Activated CD4-positive, alpha-beta T cell treated with anti-CD3 and anti-CD28 coated beads, Interleukin-2, amount 10 ng/mL, durations not matched to agents 24 days and 14 days (primary cell): ENCODE measurements at places on chromosomes 5 and 9.
A peak's percentile ranks its signal among the peaks of the same experiment; 100 is the strongest.

- peak; percentile 74 for DNase-seq
These were observed 1.2 kb downstream of the RNF14 start for GRCh38 chr5:141969783-141970771.

- no peak for DNase-seq
These were observed 19.6 kb downstream of the CRB2 start for GRCh38 chr9:123375469-123376132.

DNA sequence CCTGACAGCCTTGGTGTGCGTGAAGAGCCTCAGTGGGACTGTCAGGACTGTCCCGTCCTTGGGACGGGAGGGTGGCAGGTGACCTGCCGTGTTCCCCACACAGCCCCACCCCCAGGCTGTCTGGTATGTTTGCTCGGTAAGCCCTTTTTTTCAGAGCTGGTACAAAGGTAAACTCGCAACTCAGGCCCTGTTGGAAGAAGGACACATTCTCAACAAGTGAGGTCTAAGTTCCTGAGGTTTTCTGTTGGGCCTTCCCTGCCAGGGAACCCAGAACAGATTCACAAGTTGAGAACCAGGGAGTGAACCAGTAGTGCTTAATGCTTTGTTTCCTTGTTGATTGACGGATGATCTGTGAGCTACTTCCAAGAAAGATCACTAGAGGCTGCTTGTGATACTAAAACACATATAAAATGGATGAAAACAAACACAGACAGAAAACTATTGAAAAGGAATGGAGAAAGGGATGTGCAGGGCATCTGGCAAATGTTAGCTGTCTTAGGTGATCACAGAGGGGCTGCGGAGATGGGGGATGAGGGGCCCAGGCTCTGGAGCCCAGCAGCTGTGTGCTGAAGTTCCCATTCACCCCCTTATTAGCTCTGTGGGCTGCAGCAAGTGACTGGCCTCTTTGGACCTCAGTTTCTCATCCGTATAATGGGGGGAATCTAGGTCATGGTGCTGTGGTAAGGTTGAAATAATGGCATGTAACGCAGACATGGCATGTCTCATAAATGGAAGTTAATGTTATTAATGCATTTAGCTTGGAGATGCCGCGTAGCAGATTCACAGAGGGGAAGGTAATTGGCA is 2.7 kb downstream of the NDST1 start:
- no peak for DNase-seq

- DNase-seq, result no peak
These were observed 214.9 kb downstream of the MCTP1 start for GRCh38 chr5:95069948-95070347.

- DNase-seq, result no peak
These were observed 248.2 kb downstream of the ACTL7B start for GRCh38 chr9:108607607-108608006.

DNA sequence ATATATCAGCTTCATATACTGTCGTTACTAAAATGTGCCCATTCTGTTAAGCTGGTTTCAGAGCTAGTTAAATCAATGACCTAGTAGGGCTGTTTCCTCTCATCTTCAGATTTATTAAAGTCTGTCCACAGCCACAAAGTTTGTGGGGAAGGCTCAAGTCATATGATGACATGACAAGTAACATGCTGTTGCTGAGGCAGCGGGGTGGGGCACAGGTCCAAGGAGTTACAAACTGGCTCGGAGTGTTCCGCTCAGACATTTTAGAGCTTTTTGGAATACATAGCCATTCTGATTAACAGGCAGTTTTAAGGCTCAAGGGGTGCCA is 2.7 kb upstream of the ANP32B start:
- DNase-seq, result no peak

- no peak for DNase-seq
These were observed 16.5 kb downstream of the NEK6 start for GRCh38 chr9:124274226-124274625.

GRCh38 chr5:166441-167372 is 24.6 kb upstream of the LRRC14B start:
- DNase-seq, result no peak
